ENCODE measurements at places on chromosomes 2 and 18.

DNA sequence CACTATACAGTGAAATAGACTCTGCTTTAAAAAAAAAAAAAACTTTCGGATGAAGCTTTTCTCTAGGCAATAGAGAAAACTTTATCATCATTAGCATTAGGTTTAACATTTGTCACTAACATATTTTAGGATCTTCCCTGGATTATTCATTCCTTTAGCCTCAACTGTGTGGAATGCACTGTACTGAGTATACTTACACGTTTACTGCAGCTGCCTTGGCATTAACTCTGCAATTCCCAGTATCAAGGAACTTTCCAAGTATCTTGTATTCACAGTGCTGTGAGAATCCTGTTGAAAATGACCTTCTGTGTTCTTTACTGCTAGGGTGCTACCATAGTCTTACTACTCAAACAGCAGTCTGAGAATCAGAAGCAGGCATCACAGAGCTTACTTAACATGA lies 328.2 kb upstream of the COL3A1 start:
- DNase-seq = no peak

DNA sequence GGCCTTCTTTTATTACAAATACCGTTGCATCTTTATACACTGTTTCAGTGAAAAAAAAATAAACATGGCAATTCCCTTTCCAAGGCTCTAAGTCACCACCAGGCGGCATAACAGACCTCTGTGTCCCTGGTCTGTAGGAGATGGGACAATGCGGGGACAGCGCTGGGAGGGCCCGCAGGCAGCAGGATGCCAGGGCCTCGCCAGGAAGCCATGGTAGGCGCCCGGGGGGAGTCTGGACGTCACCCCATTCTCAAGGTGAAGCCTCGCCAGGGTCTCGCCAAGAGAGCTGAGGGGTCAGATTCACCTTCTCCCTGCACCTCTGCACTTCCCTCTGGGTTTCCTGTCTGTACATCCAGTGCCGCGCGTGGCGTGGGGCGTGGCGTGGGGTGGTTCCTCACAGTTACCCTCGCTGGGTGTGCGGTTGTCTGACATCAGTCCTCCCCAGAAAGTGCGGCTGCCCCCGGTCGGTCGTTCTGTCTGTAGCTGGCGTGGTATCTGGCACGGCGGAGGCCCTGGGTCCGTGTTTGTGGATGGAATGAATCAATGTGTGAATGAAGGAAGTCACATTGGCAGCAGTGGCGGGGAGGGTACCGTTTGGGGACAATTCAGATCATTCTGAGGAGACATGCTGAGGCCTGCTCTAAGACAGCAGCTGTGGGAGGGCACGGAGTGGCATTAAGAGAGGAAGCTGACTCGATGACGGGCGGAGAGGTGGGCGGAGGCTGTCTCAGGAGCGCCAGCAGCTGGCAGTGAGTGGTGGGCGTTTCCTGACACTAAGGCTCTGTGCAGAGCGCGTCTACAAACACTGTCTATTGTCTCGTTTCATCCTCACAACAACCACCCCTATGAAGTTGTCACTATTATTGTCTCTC lies 46.0 kb downstream of the LRRFIP1 start:
- DNase-seq = peak; percentile 87

GRCh38 chr18:50820901-50821520 lies 1.2 kb upstream of the MRO start:
- DNase-seq = no peak

DNA sequence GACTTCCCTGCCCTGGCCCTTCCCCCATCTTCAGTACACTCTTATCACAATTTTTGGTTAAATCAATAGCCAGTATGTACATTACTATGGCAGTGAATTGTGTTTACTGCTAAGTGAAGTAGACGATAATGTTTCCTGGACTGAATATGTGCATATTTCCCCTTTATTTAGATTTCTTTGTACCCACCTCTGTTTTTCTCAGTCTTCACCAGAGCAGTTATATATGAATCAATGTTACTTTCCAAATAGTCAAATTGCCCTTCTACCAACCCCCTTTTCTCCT lies 97.1 kb upstream of the HS6ST1 start:
- no peak for DNase-seq

DNA sequence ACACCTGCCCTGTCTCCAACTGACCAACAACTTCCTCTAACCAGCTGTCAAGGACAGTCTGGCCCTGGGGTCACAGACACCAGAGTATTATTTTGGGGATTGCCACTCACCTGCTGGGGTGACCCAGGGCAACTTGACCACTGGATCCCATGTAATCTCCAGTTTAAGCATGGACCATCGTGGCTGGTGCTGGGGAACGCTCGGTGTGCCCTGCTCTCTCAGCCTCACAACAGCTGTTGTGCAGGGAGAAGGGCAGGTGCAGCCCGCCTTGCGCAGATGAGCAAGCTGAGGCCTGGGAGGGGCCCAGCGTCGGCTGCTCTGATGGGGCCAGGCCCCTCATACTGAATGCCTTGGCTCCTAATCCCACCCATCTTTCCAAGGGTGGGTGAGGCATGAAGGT lies 21.0 kb upstream of the INHBB start:
- DNase-seq = no peak

GRCh38 chr2:110871637-110872036 lies 139.3 kb downstream of the ACOXL start:
- no peak for DNase-seq

- DNase-seq = no peak
Measured at GRCh38 chr2:162477011-162477410, 133.1 kb downstream of the GCA start.

DNA sequence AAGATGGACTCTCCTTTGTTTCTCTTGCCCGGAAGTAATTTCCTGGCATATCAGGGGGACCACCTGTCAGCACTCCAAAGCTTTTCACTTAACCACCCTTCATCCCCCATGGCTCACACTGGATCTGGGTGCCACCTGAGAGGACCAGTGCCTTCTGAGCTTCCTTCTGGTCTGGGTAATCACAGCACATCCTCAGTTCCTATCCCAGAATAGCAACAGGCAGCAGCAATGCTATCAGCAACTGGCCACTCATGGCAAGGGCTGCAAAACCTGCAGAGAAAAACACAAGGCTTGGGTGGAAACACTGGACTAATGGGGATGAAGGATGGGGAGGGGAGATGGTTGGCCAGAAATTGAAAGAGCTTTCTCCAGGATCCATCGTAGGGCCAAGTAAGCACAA lies 59.9 kb upstream of the STPG4 start:
- no peak for DNase-seq

DNA sequence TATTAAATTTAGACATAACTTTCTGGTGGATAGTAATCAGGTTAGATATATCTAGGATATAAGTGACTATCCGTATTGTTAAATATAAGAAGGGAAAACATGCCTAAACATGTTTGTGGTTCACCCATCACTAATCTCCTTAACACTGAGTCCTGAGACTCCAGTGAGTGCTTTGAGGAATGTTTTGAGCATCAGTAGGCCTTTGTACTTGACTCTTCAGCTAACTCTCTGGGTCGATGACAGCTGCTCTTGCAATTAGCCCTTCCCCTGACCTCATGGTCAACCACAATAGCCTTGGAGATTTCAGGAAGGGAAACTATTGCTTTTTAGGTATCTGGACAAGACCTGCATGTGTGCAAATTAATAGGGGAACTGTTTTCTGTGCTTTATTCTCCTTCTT lies 716.8 kb downstream of the EPHA4 start:
- no peak for DNase-seq

GRCh38 chr18:63736876-63737275 lies 34.1 kb downstream of the SERPINB11 start:
- DNase-seq = no peak

DNA sequence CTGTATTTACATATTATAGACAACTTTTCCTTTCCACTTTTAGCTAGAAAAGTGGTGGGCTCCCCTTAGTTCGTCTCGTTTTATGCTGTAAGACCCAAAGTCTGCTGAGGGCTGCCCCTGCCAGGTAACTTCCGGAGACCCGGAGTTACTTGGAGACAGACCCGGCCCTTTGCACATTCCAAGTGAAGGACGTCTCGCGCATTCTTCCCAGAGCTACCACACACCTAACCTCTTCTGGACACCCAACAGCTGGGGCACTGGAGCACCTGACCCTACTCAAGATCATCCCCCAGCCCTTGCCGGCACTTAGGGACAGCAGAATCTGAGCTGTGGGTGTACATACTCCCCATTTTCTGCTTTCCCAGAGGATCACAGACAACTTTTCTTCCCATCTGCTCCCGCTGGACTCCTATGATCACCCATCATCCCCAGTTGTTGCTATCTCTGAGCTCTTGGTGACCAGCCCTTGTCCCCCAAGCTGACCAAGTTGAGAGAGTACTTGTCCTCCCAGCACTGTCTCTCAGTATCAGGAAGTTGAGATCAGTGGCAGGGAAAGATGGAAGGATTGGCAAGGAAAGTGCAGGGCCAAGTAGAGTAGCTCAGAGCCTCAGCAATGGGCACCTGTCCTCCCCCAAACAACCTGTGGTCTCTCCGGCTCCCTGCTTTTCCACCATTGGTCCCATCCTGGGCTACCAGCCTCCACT lies 8.4 kb upstream of the SATB2 start:
- DNase-seq = peak; percentile 69

DNA sequence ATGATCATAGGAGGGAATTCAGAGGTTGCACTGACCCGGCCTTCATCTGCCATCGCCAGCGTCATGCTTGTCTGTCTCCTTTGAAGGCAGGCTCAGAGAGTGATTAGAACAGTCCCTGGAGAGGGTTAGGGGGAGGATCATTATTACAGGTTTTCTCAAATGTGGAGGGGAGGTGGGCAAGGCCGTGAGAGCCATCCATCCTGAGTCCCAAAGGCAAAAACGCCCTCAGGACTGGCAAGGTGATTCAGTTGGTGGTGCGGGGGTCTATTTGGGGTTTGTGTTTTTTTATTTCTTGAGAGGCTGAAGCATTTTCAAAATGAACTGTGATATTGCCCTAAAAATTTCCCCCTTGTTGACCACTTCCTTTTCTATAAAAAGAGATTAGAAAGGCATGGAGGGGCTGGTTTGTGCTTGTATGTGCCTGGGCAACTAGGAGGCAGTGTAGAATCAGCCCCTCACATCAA lies 39.3 kb upstream of the GYPC start:
- no peak for DNase-seq

DNA sequence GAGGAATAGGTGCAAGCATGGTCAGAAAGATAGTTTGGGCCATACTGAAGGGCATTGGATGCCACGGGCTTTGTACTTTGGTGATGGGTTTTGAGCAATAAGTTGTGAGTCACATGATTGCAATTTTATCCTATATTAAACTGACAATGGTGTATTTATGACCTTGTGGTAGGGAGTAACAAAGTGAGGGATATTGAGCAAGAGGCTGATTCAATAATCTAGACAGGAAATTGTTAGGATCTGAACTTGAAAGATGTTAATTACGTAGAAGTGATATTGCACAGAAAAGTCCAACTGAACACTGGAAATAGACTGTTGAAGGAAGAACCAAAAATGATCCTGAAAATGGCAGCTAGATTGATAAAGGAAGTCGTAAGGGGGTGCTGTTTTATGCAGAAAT lies 46.6 kb upstream of the TCF4 start:
- DNase-seq = no peak

DNA sequence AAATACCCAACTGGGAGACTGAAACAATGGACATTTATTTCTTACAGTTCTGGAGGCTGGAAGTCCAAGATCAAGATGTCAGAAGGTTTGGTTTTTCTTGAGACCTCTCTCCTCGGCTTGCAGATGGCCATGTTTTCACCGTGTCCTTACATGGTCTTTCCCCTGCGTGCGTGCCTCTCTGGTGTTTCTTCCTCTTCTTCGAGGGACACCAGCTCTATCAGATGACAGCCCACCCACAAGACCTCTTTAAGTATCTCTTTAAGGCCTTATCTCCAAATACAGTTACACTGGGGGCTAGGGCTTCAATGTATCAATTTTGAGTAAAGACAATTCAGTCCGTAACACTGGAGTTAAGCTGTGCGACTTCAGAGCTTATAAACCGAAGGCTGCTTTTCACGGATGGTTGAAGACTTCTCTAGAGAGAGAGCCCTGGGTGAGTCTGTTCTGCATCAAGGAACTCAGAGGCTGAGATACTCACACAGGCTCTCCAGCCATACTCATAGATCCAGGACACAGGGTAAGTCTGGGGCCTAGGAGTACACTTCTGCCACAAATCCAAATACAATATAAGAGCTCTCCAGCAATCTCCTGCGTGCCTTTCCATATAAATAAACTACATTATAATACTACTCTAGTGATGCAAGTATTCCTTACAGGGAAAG lies 339.9 kb upstream of the PKDCC start:
- DNase-seq = no peak

GRCh38 chr18:63322206-63322605 lies 2.6 kb upstream of the BCL2 start:
- no peak for DNase-seq

DNA sequence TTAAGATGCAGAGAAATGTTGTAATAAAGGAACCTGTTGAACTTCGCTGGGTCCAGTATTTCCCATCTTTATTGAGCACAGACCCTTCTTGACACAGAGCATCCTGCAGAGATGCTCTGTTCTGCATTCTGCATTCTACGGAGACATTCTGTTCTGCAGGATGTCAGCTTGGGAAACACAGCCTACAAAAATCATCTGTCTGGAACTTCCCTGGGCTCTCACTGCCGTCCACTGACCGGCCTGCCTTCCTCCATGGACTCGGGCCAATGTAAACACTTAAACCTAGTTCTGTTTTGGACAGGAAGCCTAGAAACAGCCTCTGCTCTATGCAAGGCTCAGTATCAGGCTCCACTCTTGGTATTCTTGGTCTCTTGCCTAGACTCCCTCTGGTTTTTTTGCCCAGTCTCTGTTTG lies 90.0 kb upstream of the PPP1CB start:
- DNase-seq = no peak

DNA sequence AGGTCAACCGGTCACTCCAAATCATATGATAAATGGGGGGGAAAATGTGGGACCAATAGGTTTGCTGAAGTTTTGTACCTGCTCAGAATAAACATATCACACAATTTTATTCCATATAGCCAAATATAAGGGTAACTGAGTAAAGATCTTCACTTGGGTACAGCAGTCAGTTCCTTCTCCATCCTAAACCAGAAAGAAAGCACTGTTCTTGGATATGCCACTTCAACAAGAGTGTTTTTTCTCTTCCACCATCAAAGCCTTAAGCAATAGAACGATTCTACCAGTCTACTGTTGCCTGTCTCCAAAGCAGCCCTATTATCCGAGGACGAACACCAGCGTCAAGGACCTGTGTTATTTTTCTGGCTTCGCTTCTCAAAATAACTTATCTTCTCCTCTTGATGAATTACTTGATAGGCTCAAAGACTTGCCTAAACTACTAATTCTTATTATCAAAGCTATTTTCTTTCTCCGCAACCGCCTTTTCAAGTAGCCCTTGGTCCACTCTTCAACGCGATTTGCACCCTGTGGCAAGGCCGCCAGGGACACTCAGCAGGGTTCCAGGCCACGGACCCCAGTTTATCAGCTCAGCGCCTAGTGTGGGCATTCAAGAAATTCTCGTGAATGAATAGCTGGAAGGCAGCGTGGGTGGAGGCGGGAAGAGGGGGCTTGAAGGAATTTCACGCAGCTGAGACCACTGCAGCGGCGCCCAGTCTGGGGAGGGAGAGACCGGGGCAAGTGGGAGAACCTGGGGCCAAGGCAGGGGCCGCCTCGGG lies 646 bp downstream of the ALS2 start:
- DNase-seq = peak; percentile 23

DNA sequence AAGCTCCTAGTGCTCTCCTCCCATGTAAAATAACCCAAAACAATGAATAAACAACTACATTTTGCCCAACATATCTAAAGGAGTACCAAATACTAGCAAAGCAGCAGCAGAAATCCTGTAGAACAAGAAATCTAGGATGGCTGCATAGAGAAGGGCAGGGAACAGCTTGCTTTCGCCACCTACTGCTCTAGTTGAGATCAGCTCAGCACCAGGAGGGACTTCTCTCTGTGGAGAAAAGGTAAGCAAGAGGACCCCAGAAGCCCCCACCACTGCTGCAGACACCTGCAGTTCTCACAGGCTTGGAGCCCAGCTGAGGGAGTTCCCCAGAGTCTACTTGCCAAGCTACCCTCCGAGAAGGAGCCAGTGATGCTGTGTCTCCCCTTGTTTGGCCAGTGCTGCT lies 243.0 kb upstream of the CHST9 start:
- DNase-seq = peak; percentile 50

All from GM23338 (cell line).